Anterior cingulate cortex (tissue), 58 donors: ENCODE measurements at places on chromosomes 11 and 22.

DNA sequence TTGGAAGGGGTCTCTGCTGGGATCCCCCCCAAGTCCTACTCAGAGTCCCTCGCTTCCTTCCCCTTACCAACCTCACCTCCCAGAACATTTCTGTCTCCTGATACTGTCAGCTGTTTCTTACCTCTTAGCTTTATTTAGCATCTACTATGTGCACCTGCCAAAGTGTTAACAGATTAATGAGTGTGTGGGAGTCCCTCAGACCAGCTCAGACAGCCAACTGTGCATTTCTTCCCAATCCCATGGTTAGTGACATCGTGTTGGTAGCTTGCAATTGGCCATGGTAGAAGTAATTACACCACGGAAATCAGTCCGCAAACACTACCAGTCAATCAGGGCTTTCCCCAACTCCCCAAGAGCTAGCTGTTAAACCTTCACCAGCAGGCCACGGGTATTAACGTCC is 150.6 kb downstream of the DSCAML1 start:
- DNase-seq = no peak

DNA sequence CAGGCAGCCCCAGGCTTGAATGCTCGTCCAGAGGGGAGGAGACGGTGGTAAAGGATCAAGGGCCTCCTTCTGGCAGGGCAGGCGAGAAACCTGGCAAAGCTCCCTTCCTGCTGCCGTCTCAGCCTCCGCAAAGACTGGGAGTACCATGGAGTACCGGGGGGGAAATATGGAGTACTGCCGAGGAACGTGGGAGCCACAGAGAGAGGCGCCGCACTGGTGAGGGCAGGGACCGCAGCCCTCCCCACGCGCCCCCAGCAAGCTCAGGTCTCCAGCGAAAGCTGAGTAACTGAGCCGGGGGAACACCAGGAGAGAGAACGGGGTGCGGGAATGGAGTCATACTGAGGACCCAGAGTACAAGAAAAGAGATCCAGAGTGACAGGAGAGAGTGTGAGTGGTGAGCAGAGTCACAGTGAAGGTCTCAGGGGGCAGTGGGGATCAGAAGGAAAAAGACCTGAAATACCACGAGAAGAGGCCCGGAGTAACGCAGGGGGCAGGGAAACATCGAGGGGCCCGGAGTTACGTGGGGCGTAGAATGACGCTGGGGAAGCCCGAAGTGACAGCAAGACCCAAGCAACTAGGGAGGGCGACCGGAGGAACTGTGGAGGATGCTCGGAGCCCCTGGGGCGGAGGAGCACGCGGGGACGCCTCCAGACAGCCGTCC is 740 bp downstream of the EML3 start:
- DNase-seq = no peak

- DNase-seq = no peak
Observed at GRCh38 chr22:49201046-49201970, 626.4 kb downstream of the BRD1 start.

GRCh38 chr11:35163209-35163608 is 24.2 kb downstream of the CD44 start:
- DNase-seq = no peak

- no peak for DNase-seq
Observed at GRCh38 chr11:81394311-81394710, 1339.4 kb downstream of the FAM181B start.

GRCh38 chr11:20429216-20429615 is 41.7 kb downstream of the PRMT3 start:
- DNase-seq = no peak

- DNase-seq = no peak
Observed at GRCh38 chr11:74462631-74463030, 4.7 kb downstream of the KCNE3 start.

DNA sequence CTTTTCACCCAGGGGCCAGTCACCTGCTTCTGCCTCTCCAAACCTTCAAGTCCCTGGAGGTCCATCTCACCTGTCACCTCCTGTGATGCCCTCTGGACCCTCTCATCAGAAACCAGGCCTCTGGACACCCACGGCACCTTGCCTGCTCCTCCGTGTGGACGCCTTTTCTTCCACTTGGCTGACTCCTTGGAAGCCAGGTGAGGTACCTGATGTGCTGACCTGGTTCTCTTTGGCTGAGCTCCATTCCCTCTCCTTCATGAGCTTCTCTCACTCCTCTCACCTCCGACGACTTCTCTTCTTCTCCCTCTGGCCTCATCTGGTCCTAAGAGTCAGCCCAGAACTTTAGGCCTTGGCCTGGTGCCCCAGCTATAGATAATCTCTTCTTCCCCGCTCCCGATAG is 99.3 kb downstream of the CEP164 start:
- no peak for DNase-seq

- DNase-seq = no peak
Observed at GRCh38 chr22:26952451-26953011, 295.1 kb downstream of the MIAT start.

DNA sequence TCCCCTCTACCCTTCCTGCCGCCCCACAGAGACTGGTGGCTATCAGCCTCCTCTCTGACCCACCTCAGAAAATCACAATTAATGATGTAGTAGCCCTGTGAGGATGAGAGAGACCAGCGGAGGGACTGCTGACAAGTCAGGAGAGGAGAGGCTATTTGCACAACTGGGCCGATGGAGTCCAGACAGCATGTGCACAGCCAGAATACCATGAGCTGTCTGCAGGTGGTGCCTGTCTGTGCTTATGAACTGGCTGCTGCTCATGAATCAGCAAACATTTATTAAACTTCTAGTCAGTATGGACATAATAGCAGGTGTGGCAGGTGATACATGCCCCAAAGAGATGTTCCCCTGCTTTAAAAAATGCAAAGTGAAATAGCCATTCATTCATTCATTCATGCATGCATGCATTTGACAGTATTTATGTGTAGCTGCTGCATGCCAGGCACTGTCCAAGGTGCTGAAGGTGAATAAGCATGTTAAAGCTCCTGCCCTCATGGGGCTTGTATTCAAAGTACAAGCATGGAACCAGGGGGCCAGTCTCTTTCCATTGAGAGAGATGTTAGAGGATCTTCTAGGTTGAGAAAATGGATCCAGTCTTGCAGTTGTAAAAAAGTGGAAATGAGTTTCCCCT is 141.3 kb downstream of the GRIK4 start:
- DNase-seq = no peak

- DNase-seq = no peak
Observed at GRCh38 chr11:62062223-62062861, 61.5 kb upstream of the INCENP start.

GRCh38 chr11:6307876-6308275 is 12.4 kb downstream of the CAVIN3 start:
- no peak for DNase-seq

- DNase-seq = no peak
Observed at GRCh38 chr22:18057568-18058209, 20.1 kb upstream of the PEX26 start.

GRCh38 chr22:40674274-40674673 is 5.0 kb upstream of the MCHR1 start:
- no peak for DNase-seq

- no peak for DNase-seq
Observed at GRCh38 chr22:33743756-33744155, 176.5 kb downstream of the LARGE1 start.

- DNase-seq = no peak
Observed at GRCh38 chr22:17665854-17666253, 27.3 kb downstream of the BCL2L13 start.

- no peak for DNase-seq
Observed at GRCh38 chr22:48004038-48004437, 1241.6 kb downstream of the TBC1D22A start.

GRCh38 chr22:36571991-36572390 is 43.0 kb upstream of the EIF3D start:
- no peak for DNase-seq

DNA sequence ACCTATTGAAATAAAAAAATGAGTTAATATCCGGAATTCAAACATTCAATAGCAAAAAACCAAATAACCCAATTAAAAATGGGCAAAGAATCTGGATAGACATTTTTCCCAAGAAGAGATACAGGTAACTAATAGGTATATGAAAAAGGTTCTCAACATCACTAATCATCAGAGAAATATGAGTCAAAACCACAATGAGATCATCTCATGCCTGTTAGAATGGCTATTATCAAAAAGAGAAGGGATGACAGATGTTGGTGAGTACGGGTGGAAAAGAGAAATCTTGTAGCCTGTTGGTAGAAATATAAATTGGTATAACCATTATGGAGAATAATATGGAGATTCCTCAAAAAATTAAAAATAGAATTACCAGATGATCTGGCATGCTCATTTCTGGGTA is 26.9 kb upstream of the OR6M1 start:
- no peak for DNase-seq

DNA sequence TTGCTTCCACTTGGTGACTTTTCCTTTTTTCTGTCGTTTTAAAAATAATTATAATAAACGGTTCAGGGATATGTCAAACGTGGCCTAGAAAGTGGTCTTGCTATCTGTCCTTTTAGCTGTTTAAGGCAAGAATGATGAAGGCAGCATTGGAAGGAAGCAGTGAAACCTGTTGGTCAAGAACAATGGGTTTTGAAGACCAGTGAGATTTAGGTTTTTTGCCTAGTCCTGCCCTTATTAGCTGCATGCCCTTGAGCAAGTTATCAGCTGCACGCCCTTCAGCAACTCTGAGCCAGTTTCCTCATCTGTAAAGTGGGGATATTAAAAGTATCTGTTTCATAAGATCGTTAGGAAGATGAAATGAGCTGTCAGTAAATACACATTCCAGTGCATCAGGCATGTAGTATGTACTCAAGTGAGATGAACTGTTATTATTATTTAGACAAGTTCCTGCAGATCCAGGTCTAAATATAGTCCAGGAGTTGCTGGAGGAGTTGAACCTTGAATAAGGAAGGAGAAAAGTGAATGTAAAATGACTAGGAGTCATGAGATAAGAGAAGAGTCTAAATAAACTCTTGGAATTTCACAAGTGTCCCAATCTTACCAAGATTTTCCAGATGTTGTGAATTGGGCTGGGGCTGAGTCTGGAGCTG is 90.8 kb upstream of the HSD17B12 start:
- no peak for DNase-seq

GRCh38 chr22:36608987-36609386 is 80.0 kb upstream of the EIF3D start:
- no peak for DNase-seq

GRCh38 chr11:123164732-123165450 is 30.2 kb downstream of the CLMP start:
- no peak for DNase-seq

GRCh38 chr22:25142102-25142501 is 57.6 kb upstream of the CRYBB3 start:
- no peak for DNase-seq

DNA sequence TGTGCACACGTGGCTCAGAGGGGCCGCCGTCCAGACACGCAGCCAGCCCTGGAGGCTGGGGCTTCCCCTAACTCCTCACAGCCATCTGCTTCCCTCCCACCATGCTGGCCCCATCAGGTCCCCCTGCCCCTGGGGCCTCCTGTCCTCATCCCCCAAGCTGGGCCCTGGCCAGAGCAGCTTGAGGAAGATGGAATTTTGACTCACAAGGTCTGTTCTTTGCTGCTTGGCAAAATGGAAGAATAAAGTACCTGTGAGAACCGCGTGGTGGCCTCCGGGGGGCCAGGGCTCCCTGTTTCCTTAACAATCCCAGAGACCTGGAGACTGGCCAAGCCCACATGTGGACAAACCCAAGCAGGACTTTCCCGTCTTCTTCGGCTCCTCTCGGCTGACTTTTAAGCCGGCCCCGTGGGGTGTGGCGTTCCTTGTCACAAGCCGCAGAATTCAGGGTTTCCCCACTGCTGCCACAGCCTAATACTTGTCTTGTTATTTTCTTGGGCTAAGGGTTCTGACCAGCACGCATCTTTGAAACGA is 872.8 kb downstream of the BRD1 start:
- no peak for DNase-seq

- no peak for DNase-seq
Observed at GRCh38 chr11:3942956-3943497, 87.6 kb downstream of the STIM1 start.

DNA sequence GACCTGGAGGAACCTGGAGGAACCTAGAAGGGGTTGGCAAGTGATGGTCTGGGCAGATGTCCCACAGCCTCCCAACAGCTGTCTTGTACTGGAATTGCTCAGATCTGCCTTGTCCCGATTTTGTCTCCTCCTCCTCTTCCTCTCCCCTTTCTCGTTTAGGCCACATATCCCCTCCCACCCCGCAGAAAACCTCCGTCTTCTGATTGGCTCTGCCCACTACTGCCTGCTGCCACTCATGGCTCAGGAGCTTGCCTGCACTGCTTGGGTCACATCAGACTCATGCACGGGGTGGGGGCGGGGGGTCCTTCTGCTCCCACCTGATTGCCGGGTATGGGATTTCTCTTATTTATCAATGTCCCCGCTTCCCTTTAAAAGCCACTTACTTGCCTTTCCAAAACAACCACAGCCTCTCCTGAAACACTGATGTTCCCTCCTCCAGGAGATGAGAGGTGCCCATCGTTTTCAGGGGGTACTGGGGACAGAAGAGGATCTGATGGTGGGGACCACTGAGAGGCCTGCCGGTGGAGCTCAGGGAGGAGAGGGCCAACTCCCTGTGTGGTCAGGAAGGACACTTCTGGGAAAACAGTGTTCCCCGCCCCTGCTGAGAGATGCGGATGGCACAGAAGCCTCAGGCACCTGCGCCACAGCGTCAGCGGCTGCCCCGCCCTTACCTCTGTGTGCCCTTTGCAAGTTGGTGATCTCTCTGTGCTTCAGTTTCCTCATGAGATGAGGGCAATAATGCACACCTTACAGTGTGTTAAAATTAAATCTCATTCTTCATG is 14.7 kb downstream of the TOM1 start:
- no peak for DNase-seq

DNA sequence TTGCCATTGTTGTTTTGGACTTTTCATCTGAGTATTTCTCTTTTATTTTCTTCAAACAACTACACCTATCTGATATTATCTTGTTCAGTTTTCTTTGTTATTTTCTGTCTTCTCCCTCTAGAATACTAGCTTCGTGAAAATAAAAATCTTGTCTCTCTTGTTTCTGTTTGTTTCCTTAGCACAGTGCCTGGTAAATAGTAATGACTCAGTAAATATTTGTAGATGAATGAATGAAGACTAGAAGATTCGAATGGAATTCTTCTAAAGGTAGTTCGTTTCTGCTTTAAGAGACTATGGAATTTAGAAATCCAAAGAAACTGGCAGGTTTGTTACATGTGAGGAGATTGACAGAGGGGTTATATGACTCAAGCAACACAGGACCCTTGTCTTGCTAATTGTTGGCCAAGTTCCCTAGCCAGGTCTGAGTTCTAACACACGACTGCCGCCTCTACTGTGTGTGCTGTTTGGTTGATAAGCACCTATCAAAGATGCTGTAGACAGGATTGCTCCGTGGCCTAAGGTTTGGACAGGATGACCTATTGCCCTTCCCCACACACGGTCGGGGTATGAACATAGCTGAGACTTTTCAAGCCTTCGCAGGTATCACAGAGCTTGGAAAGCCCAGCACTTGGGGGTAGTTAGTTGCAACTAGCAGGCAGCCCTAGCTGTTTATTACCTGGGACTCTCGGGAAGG is 831 bp upstream of the TMEM135 start:
- DNase-seq = no peak
